NCI-H187 treated with DMSO at 0.1 percent for 48 hours (cell line): ENCODE measurements at places on chromosomes 6 and 20.

DNA sequence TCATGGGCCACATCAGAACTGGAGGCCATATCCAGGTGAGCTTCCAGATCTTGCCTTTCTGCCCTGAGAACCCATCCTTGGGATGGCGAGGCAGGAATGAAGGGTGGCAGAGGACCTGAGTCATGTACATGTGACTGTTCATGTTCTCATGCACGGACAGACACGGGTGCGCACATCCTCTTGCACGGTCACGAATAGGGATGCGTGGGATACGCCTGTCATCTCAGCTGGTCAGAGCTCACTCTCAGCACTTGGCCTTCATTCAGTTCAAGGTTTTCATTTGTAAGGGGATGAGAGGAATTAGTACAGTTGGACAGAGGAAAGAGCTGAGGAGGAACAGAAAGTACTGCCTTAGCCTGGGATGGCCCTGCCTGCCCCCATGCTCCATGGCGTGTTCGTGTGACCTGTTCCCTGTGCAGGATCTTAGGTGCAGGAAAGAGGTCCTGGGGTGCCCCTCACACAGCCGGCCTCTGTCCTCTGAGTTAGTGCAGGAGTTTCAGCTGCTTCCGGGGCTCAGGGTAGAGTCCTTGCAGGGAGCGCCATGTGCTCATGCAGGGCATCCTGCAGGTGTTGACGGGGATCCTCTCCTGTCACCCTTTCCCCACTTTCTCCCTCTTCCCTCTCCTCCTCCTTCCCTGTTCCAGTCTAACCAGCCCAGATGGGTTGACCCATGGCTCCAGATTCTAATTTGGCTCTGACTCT, 173.4 kb downstream of the DTNBP1 start:
- DNase-seq: no peak

DNA sequence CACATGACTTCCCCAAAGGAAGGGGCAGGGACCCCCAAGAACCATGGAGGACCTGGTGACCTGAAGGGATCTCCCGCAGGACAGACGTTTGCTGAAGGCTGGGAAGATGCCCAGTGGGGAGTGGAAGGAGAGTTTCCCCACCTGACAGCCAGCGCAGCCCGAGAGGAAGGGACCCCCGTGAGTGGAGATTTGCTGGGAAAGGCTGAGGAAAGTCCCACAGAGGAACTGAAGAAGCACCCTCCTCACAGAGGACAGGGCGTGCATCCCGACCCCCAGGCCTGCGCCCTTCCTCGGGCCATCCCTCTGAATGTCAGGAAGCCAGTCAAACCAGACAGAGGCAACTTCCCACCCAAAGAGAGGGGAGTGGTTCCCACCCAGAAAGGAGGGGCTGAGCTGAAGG, 29.6 kb upstream of the AAR2 start:
- no peak for DNase-seq

DNA sequence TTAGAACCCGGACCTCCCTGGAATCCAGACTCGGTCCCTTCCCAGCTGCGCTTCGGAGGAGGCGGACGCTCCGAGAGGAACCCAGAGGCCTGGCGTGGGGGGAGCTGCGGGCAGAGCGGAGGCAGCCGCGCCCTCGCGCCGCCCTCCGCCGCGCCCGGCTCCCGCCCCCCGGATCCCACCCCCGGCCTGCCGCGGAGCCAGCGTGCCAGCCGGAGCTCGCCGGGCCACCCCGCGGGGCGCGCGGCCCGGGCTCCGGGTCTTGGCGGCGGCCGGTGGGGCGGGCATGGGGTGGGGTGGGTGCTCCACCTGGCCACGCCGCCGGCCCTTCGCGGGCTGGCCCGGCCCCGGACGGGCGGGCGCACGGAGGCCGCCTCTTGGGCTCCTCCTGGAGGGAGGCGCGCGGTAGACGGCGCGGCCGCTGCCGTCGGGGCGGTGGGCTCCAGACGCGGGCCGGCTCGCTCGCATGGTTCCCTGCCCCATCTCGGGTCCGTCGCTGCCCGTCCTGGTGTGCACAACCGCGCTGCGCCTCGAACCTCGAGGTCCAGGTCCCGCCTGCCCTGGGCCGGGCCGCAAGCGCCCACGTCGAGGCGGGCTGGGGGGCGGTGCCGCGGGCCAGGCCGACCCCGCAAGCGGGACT, 592 bp upstream of the CDYL start:
- DNase-seq: no peak

DNA sequence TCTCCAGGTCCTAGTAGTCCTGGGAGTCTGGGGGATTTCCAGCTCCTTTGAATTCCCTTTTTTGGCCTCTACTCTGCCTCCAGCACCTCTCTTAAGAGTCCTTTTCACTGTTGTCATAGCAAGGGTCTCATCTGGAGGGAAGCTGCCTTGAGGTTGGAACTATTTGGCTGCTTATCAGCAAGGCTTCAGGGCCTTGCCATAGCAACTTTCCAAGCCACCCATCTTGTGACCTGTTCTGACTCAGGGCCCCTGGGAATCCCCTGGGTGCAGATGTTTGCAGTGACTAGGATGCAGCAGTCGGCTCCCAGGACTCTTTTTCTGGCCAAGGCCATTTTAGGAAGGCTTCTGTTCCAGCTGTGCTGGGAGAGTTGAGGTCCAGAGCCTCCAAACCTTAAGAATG, 12.4 kb downstream of the PKIG start:
- DNase-seq: no peak

DNA sequence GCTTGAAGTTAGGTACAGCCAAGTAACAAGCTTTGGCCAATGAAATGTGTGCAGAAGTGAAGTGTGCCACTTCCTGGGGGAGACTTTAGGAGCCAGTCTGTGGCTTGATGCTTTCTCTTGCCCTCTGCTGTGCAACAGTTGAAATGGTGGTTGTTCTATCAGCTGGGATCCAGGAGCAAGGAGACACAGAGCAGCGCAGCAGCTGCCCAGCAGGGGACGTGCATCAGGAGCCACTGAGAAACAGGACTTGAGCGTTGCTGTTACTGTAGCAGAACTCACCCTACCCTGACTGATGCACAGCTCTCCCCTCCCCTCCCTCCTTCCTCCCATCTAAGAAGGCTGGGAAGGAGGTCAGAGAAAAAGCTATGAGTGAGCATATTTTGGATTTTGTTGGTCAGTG, 18.9 kb upstream of the CCN5 start:
- DNase-seq: no peak

DNA sequence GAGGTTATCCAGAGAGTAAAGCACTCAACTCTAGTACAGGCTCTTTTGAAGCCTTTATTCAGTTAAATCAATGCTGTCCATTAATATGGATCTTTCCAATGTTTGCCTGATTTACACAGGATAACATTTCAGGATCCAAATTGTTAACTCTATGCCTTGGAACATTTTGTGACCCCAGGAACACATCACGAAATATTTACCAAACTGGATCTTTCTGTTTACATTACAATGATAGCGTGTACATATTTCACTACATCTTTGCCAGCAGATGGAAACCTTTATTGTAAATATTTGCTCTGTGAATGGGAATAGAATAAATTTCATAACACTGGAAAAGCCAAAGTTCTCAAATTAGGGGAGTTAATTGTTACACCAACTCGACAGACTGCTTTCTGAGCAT, 23.5 kb downstream of the BPIFA2 start:
- no peak for DNase-seq

GRCh38 chr6:97009781-97010492, 85.4 kb downstream of the KLHL32 start:
- no peak for DNase-seq

DNA sequence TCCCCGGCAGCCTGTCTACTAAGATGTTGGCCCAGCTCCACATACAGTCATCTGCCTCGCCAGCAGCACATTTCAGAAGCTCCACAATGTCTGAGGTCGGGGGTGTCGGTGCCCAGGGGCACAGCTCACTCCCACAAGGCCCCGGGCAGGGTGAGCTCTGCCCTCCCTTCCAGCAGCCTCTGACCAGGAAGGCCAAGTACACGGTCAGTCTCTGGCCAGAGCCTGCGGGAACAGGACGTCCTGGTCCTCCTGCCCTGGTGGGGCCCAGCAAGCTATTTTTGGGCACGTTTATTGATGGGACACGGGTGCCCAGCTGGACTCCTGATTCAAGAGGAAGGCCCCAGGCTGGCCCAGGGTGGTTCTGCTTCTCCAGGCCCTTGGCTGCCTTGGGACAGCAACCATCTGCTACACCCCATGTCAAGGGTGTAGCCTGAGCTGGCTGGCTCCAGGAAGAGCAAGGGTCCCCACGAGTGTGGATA, 114.9 kb upstream of the PTPN1 start:
- no peak for DNase-seq

GRCh38 chr6:63236398-63236817, 25.1 kb downstream of the FKBP1C start:
- DNase-seq: no peak

DNA sequence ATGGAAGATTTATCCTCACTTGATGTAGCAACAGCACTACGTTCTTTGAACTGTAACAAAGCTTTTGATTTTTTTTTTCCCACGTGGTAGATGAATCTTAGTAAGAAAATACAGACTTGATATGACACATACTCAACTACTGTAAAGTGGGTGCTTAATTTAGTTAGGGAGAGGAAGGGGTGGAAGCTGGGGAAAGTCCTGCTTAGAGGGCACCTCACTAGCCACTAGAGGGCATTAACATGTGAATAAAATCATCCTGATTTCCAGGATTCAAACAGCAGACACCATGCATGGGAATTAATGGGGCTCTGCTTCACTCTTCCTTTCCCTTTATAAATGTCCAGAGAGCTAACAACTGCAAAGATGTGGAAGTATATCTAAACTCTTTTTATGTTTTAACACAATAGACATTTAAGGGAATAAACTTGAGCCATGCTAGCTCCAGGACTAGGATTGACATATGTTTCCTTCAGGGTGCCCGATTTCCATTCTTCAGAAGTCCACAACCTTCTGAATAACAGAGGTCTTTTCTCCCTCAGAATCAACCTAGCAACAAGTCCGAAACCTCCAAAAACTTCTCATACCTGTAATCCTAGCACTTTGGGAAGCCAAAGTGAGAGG, 250.1 kb downstream of the ATXN1 start:
- no peak for DNase-seq

DNA sequence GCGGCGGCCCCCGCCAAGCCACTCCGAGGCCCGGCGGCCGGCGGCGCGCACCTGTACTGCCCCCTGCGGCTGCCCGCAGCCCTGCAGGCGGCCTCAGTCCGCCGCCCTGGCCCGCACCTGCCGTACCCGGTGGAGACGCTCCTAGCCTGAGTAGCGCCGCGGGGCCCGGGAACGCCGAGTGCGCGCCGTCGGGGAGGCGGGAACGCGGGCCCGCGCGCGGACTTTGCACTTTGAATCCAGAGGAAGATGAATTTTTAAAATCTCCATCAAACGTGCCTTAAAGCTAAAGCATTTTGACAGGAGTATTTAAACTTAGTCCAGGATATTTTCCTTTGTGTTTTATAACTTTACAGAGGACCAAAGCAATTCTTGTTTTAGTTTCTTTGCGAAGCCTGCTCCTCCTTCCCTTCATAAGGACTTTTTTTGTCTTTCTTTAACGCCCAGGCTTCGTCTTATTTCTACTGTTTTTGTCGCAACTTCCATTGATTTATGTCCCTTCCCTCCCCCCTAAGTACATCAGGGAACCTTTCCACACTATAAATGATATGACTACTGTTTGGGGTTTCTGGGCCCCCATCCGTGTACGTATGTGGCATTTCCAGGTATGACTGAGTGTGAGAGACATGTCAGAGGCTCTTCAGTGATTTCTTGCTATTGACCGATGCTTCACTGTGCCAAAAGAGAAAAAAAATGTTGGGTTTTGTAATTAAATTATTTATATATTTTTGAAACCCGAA, 2.0 kb downstream of the FOXQ1 start:
- DNase-seq: no peak

DNA sequence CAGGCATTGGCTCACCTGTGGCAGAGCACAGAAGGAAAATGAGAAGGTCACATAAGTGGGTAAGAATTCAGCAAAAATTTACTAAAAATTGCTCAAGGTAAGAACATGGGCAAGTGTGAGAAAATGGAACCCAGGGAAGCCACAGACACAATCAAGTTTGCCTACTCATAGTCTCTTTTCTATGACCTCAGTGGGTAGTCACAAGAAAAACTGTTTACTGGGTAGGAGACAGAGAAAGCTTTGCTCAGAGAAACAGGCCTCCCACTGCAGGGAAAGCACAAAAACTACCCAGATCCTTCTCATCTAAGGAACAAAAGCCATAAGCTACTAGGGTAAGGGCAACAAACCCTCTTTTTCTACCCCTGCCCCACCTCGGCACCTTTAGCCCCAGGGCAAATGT, 35.2 kb downstream of the FAM184A start:
- DNase-seq: no peak

DNA sequence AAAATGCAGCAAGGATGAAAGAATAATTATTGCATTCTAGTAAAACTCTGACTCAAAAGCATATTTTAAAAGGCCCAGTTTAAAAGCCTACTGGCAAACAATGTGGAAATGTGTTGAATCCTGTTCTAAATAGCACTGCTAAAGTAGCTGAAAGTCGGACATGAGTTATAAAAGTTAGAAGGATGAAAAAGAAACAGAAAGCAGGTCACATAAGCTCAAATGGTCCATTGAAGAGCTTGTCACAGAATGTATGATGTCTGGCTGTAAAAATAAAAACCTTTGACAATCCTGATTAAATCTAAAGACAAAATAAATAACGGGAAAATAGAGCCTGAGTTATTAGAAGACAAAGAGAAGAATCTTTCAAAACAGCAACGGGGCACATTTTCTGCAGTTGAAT, 218.6 kb upstream of the UFL1 start:
- no peak for DNase-seq

- DNase-seq: no peak
Observed at GRCh38 chr6:89640804-89641203, 2.3 kb upstream of the LYRM2 start.

- no peak for DNase-seq
Observed at GRCh38 chr20:10511170-10511508, 76.0 kb downstream of the SLX4IP start.

GRCh38 chr6:169913096-169913638, 161.7 kb downstream of the ERMARD start:
- DNase-seq: no peak

DNA sequence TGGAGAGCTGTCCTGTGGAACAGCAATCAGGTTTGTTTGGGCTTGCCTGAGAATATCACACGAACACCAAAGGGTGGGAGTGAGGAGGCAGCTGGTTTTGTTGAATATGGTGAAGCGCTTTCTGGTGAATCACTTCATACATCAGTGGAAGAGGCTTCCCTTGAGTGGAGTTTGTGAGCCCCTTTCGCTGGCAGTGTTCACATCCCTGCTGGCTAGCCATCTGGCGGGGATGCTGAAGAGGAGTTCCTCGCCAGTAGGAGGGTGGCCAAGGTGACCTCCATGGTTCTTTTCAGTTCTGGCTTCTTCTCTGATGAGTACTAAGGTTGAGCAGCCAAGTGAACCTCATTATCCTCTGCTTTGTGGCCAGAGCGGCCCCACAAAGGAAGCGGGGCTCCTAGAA, 37.7 kb upstream of the RNF8 start:
- no peak for DNase-seq
